Stimulated activated CD4-positive, alpha-beta T cell treated with anti-CD3 and anti-CD28 coated beads, Interleukin-1b, Interleukin-23, amount 100 ng/mL, for 1 hour (primary cell): ENCODE measurements at places on chromosomes 4 and X.

DNA sequence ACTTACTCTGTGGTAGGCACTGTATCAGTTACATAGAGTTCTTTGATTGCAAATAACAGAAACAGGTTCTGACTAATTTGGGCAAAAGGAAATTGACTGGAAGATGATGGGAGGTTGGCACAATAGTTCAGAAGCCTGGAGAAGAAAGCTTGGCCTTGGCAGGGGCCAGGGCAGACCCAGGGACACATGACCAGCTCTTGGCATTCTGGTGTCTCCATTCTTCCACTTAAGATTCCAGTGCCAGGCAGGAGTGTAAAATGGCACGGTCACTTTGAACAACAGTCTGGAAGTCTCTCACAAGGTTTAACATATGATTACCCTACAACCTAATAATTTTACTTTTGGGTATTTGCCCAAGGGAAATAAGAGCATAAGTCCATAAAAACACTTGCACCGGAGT lies 175.9 kb downstream of the BCOR start:
- no peak for DNase-seq

DNA sequence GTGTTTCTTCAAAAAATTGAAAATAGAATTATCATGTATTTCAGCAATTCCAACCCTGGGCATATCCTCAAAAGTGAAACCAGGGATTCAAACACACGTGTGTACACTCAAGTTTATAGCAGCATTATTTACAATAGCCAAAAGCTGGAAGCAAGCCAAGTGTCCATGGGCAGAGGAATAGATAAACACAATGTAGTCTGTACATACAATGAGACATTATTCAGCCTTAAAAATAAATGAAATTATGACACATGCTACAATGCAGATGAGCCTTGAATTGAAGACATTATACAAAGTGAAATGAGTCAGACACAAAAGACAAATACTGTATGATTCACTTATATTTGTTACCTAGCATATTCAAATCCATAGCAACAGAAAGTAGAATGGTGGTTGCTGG lies 853.4 kb downstream of the STIM2 start:
- DNase-seq: no peak

- DNase-seq: no peak
These were observed 11.3 kb downstream of the TDO2 start for GRCh38 chr4:155914782-155915181.

- no peak for DNase-seq
These were observed 608.6 kb upstream of the NR3C2 start for GRCh38 chr4:149050840-149051239.

DNA sequence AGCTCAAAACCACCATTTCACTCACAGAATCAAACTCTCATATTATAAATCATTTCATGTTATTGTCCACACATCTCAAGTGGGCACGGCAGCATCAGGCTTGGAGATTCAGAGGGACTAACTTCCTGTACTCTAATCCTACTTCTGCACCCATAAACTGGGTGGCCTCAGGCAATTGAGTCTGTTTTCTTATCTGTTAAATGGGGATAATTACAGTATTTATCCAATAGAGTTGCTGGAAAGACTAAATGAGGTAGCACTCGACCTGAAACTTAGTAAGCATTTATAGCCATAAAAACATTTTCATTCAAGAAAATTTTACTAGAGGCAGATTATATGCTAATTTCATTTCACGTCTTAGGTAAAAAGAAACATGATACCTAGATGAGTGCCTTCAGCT lies 13.0 kb downstream of the TBC1D1 start:
- DNase-seq: no peak

DNA sequence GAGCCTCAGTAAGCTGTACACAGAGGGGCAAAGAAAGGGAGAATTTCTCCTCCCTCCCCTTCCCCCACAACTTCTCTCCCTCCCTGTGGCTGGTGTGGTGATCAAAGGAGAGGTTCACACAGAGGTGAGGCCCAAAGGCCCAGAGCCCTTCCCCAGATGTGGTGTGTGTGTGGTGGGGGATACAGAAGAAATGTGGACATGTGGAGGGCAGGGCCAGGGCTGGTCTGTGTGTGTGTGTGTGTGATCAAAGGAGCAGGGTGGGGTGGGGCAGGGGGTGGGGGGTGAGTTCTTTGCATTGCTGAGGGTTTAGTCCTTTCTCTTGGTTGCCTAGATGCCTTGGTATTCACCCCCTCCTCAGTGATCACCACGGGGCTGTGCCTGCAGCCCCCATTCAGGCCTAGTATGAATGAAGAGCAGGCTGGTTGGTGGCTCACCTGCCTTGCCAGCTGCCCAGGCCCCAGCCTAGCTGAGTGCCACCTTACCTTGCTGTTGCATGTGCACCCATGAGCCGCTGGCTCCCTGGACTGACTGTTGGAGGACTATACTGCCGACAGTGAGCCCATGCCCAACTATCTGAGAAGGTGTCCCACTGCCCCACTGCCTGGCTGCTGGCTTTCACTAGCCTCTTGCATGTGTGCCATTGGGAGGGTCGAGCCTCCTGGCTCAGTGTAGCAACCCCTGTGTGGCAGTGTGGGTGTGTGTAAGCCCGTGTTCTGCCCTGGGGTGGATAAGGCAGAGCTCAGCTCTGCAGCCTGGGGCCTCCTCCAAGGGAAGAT lies 101.9 kb downstream of the EFNB1 start:
- no peak for DNase-seq

GRCh38 chr4:140092094-140092851 lies 61.7 kb downstream of the MAML3 start:
- no peak for DNase-seq

- DNase-seq: no peak
These were observed 139.4 kb upstream of the CXorf66 start for GRCh38 chrX:140104760-140105159.

GRCh38 chr4:37827030-37827685 lies 672 bp downstream of the PGM2 start:
- no peak for DNase-seq

GRCh38 chr4:95049551-95050233 lies 291.9 kb downstream of the BMPR1B start:
- DNase-seq: no peak

DNA sequence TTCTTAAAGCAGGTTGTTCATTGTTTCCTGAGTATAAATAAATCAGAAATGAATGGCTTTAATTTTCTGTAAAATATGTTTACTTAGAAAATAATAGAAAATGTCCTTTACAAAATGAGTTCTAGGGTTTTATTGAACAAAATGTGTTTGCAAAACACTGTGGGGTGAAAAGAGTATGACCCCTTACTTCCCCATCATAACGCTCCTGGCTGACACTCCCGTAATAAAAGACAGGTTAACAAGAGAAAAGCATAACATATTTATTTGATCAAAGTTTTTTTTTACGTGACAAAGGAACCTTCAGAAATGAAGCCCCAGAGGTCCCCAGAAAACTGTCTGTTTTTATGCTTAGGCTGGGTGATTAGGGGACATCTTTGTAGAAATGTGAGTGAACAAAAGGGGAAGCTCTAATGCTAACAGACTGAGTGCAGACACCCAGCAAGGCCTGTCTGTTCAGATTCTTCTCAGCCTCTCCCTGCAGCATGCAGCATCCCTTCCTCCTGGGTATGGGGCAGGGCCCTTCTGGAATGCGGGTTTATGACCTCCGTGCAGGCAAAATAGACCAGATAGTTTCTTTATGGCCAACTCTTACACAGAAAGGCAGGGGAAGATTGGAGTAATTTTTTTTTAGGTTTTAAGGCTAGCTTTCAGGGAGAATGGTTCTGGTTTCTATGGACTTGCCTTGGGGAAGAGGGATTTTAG lies 26.1 kb downstream of the ZFP42 start:
- DNase-seq: no peak

DNA sequence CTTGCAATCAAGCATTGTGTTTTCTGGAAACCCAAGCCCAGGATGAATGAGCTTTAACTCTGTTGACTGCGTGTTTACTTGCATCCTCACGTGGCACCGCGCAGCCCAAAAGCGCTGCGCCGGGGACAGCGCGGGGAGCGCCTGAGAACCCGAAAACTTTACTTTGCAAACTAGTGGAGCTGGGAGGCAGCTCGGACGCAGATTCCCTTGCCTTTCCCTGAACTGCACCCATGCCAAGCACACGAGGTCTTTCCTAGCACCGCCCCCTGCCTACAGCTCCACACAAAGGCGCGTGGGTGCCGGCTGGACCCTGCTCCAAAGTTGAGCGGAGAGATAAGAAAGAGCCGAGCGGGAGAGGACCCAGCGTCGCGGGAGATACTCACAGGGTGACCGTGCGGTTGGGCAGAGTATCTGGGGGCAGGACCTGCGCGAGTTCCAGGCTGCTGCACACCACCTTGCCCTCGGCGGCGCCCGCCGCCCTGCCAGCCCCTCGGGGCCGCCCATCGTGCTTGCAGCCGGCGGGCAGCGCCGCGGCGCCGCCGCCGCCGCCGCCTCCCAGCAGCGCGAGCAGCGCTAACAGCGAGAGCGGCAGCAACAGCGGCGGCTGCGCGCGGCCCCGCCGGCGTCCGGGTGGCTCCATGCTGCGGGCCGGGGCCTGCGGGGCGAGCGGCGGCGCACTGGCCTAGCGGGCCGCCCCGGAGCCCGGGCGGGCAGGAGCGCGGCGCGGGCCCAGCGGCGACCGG lies 550 bp downstream of the ADGRA3 start:
- DNase-seq: no peak

- no peak for DNase-seq
These were observed 58.1 kb downstream of the NBDY start for GRCh38 chrX:56786889-56787733.

- no peak for DNase-seq
These were observed 59.2 kb downstream of the GPR143 start for GRCh38 chrX:9706421-9706820.

GRCh38 chrX:8684201-8684965 lies 47.6 kb downstream of the ANOS1 start:
- no peak for DNase-seq

DNA sequence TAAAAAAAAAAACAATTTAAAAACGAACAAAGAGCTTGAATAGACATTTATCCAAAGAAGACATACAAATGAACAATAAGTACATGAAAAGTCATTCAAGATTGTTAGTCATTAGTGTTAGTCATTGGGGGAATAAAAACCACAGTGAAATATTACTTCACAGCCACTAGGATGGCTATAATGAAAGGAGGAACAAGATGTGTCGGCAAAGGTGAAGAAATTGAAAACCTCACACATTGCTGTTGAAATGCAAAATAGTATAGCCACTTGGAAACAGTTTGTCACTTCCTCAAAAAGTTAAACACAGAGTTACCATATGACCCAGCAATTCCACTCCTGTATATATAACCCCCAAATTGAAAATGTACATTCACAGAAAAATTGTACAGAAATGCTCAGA lies 45.2 kb upstream of the SLC39A8 start:
- DNase-seq: no peak

- DNase-seq: no peak
These were observed 356.1 kb downstream of the HNRNPD start for GRCh38 chr4:82017680-82018079.

DNA sequence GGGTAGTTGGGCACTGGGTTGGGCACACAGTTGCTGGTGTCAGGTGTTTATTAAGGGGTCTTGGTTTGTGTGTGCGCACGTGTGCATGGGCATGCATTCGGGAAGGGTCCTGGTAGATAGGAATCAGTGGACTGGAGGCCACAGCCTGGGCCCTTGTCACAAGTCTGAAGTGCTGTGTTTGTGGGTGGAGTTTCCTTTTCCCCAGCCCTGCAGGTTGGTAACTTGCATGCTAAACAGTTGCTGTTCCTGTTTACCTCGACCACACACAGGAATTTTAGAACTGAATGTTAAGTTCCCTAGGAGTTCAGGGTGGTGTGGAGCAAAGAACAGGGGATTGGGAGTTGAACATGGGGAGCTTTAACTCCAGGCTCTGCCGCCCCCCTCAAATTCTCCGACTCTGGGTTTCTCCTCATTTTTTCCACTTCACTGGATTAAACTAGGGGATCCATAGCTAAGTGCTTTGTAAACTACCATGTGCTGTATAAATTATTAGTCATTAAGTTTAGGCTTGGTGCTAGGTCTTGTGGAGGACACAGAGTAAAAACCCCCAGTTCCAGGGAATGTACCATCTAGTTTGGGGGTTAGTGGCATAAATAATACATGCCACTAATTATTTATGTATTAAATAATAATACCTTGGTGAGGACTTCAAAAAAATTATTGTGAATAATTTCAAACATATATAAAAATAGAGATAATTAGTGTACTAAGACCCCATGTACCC lies 49.0 kb downstream of the STARD8 start:
- no peak for DNase-seq
